Activated CD8-positive, alpha-beta memory T cell treated with anti-CD3 and anti-CD28 coated beads for 36 hours (primary cell): ENCODE measurements at places on chromosomes 3 and 15. TPM values are rescaled to one million over a fixed set of nuclear protein-coding genes. Genes with fewer than 3 reads are reported as not detected.

The GTPBP8 gene
- total RNA-seq = 27.3 TPM

The PHLDB2 gene
- total RNA-seq = 3.3 TPM

The CCDC12 gene
- total RNA-seq = 57.0 TPM

The NAALADL2 gene
- not detected for total RNA-seq

The GCHFR gene
- total RNA-seq = 32.9 TPM

The CFAP91 gene
- 0.32 TPM for total RNA-seq

The ZNF35 gene
- total RNA-seq = 7.9 TPM

The EEF1AKMT4 gene
- 14.2 TPM for total RNA-seq

The CDC25A gene
- total RNA-seq = 61.0 TPM

The CRABP1 gene
- total RNA-seq = not detected
